ENCODE measurements at places on chromosomes 4 and X.

DNA sequence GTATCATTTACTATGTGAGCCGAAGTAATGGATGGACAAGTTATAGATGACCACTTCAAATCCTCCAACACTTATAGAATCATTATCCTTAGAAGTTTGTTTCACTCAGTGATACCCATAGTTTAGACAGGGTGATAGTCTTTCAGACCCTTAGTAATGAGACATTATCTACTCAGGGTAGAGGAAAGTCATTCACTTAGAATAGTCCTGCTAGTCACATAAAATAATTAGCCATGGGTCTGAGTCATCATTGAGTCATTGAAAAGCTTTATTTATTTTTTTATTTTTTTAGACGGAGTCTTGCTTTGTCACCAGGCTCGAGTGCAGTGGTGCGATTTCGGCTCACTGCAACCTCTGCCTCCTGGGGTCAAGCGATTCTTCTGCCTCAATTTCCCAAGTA, 321.7 kb upstream of the FSTL5 start:
- no peak for DNase-seq

DNA sequence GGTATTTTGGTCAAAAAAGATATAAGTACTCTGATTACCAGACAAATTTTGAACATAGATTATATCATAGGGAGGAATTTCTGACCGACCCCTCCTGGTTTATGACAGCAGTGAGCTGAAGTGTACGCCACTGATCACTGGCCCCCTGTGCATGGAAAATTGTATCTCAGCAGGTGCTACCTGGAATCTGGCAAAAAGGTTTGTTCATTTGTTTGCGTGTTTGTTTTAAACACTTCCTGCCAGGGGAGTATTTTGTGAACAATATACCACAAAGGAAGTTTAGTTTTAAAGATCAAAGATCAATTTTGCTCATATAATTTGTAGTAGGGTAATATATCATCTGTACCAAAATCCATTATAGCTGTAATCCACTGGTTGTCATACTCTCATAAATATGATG, 219.7 kb upstream of the TENM3 start:
- no peak for DNase-seq

GRCh38 chr4:28973587-28974350, 1746.4 kb upstream of the PCDH7 start:
- no peak for DNase-seq

DNA sequence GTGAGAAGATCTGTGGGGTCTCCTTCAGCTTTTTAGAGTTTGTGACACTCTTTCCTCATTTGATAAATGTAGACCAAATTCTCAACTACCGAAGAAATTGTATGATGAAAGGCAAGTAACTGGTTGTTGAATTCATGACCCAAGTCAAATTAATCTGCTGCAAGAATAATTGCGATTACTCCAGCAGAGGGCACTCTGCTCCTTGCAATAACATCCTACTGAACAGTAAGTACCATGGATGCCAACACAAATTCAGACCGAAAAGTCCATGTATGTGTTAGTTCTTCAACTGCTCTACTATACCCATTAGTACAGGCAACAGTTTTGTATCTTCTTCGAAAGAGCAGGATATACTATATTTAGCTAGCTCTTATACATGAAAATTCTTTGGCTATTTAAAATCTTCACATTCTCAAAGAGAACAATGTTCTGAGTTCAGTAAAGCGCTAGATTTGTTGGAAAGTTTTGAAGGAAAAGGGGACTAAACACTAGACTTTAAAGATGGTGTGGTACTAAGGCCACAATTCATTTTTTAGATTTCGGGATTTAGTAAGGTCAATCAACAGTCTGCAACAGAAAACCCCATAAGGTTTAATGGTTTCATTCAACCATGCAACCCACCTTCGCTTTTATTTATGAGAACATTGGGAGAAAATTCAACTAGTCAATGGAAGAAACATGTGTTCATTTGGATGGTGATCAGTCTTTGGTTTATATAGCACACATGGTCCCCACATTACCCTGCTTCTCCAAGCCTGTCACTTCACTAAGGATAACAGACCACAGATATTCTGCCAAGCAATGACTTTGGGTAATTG, 105.4 kb upstream of the TBC1D9 start:
- no peak for DNase-seq

- DNase-seq, result no peak
Observed at GRCh38 chr4:26931451-26931850, 70.8 kb downstream of the STIM2 start.

DNA sequence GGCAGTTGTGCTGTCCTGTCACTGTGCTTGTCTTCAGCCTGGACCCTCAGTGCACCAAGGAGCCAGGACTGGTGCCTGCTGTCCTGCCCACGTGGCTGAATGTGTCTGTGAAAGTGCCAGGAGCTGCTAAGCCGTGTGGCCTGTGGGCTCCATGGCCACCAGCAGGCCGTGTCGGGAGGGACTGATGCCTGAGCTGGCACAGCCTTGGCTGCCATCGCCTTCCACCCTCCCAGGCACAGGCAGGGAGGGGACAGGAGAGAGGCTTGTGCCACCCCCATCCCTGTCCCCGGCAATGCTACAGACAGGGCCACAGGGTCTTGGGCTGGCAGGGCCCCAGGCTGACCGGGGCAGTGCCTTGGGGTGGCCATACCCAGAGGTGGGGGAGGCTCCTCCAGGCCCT, 24.8 kb downstream of the DOK7 start:
- no peak for DNase-seq

DNA sequence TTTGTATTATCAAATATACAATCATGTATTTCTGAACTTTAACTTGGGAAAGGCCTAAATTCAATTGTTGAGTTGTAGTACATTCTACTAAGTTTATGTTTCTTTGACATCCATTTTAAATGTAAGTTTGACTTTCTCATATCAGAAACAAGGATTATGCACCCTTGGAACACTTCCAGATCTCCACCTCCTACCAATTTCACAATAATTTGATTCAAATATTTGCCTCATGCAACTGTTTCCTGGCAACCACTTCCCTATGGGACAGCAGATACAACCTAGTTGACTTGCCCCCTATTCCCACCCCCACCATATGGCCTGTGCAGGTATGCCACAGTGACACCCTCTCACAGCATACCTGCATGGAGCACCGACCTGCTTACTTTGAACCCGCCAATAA, 506.4 kb upstream of the PABPC4L start:
- no peak for DNase-seq

- no peak for DNase-seq
Observed at GRCh38 chr4:8537041-8537461, 43.1 kb upstream of the GPR78 start.

- DNase-seq, result no peak
Observed at GRCh38 chr4:67765401-67765800, 11.2 kb upstream of the GNRHR start.

- no peak for DNase-seq
Observed at GRCh38 chr4:8594097-8595038, 1.8 kb downstream of the CPZ start.

DNA sequence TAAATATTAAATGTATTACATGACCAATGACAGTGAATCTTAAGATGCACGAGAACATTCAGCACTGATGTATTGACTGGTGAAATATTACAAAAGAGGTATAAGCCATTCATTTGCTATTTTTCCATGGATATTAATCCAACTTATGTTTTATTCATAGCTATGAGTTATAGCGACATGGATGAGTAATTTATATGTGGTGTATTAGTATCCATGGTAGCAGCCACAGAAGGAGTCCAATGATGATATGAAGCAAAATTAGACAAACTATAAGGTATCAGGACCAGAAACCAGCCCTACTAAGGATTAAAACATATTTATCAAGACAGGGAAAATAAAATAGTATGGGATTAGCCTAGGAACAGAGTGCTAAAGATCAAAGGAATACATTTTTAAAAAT, 50.7 kb downstream of the THAP9 start:
- no peak for DNase-seq

DNA sequence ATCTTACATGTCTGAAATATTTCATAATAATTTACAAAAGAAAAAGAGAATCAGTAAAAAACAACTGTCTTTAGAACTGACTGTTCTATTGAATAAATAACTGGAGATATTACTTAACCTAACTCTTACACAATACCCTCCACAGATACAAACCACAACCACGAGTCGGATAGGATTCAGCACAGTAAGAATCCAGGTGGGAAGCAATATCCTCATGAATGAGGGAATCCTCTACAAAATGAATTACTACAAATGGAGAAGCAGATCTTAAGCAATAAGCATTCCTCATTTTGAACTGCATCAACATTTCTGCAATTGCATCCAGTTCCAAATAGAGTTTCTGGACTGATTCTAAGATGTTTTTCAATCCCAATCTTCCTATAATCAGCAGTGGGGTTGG, 227.1 kb downstream of the SH2D1A start:
- no peak for DNase-seq

DNA sequence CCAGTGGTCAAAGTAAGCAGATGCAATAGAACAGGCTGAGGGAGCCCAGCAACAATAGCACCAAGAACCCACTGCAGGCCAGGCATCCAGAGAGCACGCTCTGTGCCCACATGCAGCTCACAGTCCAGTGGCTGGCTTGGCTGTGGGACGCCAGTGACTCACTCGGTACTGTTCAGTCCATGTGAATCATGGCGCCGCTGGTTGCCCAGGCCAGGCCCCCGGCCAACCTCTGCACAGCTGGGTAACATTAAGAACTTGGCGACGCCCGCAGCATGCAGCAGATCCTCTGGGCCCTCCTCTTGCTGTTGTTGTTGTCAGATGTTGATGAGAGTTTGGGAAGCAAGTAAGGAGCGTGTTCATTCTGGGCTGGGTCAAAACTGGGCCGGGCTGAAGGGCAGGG, 60.5 kb downstream of the MSX1 start:
- no peak for DNase-seq

DNA sequence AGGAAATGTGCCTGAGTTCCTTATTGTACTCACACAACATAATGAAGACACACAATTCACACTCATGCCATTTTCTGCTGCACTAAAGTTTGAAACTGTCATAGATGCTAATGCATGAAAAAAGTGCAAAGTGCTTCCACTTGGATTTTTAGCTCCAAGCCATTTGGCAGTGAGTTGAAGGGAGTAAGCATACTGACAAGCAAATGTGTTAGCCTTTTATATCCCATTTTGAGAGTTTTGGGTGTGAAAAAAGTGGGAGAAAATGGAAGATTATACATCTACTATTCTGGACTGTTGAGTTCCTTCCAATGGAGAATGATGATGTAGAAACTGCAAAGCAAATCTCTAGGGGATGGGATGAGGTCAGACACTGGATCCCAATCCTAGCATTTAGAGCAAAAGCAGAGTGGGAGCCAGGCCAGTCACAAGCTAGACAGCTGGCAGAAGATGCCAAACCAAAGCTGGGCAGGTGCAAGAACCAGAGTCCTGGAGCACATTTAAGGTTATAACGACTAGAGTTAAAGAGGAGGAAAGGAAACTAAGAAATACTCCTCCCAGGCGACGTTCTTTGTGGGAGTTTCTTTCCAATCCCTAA, 216.8 kb downstream of the FBXO8 start:
- no peak for DNase-seq

All from activated T-helper 9 cell treated with anti-CD3 and anti-CD28 coated beads, Interleukin-2, amount 50 U/mL, for 16 hours (primary cell).